ENCODE measurements at places on chromosomes 6 and 20.

- DNase-seq, result no peak
These were observed 163.3 kb upstream of the HCRTR2 start for GRCh38 chr6:55011034-55011433.

GRCh38 chr6:101232961-101233360, 160.5 kb upstream of the GRIK2 start:
- no peak for DNase-seq

DNA sequence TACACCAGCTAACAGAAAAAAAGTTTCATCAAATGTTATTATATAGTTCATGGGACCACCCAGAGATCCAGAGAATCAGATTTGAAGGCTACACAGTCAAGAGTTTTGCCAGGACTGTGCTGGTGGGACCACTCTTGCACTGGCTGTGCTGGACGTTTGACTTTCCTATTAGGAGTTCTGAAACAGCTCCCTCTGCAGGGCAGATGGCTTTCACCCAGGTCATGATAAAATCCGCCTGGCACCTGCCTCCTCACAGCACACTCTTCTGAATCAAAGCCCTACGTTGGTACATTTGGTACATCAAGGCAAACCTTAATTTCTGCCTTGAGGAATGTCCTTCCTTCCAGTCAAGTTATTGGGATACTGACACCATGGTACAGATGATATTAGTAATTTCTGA, 302.1 kb downstream of the ZNF217 start:
- DNase-seq, result peak; percentile 16

DNA sequence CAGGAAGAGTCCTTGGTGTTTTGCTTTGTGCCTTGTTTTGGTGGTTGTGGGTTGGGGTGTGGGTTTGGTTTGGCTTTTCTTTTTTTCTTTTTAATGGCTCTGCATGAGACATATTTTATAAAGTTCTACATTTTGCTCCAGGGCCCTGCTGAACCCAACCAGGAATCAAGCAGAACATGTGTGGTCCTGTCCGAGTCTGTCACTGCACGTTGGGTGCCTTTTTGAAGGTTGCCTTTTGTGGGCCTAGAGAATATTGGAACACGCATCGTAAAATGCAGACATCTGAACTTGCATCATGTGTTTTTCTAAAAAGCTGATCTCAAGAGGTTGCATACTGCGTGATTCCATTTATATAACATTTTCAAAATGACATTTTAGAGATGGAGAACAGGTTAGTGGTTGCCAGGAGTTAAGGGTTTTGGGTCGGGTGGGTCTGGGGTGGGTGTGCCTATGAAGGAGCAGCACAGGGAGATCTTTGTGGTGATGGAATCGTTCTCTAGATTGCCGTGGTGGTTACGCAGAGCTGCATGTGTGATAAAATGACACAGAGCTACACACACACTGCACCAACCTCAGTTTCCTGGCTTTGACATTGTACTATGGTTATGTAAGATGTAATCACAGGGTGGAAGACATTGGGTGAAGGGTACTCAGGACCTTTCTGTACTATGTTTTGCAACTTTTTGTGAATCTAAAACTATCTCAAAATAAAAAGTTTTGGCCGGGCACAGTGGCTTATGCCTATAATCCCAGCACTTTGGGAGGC, 80.2 kb downstream of the EYA2 start:
- DNase-seq, result no peak

DNA sequence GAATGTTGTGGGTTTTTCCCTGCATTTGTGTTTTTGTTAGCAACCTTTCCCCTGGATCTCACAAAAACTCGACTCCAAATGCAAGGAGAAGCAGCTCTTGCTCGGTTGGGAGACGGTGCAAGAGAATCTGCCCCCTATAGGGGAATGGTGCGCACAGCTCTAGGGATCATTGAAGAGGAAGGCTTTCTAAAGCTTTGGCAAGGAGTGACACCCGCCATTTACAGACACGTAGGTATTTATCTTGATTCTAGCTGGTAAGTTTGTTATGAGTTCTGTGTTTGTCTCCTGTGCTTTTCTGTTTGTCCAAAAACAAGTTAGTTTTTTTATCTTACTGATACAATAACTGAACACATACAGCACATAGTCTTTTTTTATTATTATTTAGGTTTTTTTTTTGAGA, 3.0 kb downstream of the SLC25A27 start:
- peak; percentile 9 for DNase-seq

All from GM12865 (cell line).